NCI-H1930 (cell line): ENCODE measurements at places on chromosomes 6 and 20.
A peak's percentile ranks its signal among the peaks of the same experiment; 100 is the strongest.

DNA sequence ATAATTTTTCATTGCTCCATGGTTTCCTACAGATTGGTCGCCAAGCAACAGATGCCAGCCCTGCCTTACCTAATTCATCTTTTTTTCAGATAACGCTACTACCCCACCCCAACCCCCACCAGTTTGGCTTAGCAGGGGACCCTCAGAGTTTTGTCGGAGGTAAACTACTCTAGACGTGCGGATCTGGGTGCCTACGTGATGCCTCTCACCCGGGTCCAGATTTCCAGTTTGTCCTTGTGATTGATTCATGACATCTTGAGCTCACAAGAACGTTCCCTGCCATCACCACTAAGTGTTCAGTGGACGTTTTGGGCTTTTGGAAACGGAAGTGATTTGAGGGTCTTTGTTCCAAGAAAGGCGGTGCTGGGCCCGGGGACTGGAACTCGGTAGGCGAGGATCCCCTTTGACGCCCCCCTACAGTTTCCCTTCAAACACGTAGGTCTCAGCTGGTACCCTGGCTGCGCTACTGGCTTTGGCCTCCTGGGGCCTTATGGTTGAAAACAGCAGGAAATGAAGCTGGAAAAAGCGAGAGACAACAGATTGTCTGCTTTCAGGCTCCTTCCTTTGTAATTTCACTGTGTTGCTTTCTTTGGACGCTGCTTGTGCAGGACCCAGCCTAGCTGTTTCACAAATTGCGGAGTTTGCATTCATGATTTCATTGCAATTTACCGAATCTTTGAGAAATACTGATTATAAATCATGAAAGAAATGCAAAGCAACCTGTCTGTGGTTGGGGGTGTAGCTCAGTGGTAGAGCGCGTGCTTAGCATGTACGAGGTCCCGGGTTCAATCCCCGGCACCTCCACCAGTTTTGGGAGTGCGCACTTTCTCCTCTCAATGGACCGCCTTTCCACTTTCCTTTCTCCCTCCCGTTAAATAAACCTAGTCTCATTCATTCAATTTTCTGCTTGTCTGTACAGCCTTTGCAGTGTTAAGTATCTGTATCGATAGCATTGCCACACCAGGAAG, 81.0 kb downstream of the GPX5 start:
- peak; percentile 88 for DNase-seq

DNA sequence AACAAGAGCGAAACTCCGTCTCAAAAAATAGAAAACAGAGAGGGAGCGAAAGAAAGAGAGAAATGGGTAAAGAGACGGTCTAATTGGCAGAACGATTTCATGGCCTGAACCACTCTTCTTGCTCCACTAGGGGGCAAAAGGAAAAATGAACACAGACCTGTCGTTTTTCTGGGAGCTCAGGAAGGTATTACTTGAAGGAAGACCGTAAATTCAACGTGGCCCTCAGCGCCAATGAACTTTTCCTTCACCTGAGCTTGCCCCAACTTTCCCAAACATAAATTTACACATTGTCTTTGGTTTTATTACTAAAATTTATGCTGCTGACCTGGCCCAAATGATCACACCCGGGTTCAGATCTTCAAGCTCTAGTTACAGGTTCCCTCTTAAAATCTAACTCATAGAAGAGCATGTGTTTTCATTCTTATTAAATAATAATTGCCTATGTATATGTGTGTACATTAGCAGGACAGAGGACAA, 67.3 kb downstream of the ATP9A start:
- no peak for DNase-seq

DNA sequence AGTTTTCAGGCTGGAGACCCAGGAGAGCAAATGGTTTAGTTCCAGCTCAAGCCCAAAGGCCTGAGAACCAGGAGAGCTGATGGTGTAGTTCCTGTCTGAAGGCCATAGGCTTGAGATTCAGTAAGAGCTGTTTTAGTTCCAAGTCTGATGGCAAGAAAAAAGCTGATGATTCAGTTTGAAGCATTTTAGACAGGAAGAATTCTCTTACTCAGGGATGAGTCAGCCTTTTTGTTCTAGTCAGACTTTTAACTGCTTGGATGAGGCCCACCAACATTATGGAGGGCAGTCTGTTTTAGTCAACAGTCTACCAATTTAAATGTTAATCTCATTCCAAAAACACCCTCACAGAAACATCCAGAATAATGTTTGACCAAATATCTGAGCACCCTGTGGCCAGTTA, 2.5 kb downstream of the ZSCAN26 start:
- DNase-seq: no peak

GRCh38 chr6:56214041-56214702, 33.2 kb downstream of the COL21A1 start:
- DNase-seq: no peak

DNA sequence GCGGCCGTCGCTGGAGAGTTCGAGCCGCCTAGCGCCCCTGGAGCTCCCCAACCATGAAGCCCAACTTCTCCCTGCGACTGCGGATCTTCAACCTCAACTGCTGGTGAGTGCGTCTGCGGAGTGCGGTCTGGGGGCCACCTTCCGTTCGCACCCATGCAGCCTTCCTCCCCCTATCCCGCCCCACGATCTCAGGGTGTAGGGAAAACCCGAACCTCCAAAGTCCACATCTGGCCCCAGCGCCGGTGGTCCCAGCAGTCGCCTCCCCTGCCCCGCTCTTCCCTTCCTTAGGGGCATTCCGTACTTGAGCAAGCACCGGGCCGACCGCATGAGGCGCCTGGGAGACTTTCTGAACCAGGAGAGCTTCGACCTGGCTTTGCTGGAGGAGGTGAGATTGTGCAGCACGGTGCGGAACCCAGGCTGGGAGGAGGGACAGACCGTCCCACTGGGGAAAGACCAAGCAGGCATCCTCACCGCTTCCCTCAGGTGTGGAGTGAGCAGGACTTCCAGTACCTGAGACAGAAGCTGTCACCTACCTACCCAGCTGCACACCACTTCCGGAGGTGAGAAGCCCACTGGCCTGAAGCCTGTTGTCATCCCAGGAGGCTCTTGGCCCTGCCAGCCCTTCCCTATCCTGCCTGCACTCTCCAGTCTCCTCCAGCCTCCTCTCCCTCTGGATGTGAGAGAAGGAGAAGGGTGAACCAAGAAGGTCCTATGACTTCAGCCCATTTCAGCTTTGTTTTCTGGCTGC, 719 bp downstream of the SMPD2 start:
- no peak for DNase-seq

- DNase-seq: no peak
Observed at GRCh38 chr6:84779380-84779779, 15.0 kb upstream of the TBX18 start.

DNA sequence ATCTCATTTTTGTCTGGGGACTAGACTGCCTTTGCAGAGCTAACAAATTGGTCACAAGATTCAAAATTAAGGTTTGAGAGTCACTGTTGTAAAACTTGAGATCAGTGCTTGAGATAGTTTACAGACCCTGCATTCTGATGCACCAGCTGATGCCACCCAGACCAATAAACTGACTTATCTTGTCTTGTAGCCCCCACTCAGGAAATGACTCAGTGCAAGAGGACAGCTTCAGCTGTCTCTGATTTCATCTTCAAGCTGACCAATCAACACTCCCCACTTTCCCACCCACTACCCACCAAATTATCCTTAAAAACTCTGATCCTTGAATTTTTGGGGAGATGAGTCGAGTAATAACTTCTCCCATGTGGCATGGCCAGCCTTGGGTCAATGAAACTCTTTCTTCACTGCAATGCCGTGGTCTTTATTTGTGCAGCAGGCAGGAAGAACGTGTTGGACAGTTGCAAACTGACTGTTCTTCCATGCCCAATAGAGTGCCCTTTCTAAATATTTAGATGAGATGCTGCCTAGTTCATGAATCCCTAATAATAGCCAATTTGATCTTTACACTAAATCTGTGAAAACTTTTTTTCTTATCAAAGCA, 48.3 kb upstream of the PROKR2 start:
- DNase-seq: no peak

DNA sequence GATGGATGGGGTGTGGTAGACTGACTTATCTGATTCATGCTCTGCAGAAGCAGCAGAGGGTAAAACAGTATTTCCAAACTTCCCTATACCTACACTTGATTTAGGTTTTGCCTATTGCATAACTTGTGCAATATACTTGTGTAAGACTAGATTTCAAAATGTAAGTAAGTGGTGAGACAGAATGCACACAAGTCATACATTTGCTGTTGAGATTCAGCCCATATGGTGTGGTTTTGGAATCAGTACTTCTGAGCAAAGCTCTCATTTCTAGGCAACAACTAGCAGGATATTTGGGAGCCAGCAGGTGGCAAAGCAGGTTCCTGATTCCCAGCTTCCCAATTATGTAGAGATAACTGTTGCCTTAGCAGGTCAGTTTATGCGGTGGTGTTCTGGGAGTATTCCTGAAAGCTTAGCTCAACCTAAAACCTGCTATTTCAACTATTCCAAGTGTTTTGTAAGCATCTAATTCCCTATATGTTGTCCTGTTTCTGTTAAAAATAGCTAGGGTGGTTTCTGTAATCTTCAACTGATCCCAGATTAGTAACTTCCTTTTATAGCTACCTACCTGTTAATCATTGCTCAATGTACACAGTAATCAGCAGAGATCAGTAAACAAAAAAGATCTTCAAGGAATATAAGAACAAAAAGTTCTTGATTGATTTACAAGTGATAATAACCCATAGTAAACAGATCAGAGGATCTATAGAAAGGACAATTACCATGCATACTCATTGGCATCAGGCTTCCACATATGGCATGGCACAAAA, 8.5 kb upstream of the FABP7 start:
- DNase-seq: no peak
